Liver (tissue), 10 donors: ENCODE measurements at places on chromosomes 12 and 14.
A peak's percentile ranks its signal among the peaks of the same experiment; 100 is the strongest.

DNA sequence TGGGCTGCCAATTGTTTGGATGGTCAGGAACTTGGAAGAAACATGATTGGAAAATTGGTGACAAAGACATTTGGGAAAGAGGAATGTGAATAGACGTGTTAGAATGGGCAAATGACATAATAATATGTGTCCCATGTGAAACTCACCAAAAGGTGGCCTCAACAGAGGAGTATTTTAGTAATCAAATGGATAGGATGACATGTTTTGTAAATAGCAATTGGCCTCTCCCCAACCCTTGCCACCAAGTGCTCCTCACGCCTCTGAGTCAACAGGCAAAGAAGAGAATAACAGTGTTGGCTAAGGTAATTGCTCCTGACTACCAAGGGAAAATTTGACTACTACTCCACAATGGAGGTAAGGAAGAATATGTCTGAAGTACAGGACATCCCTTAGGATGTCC, 81.4 kb downstream of the ATXN7L3B start:
- DNase-seq: no peak

GRCh38 chr14:21840765-21841164, 167.1 kb upstream of the OR4E1 start:
- DNase-seq: no peak

DNA sequence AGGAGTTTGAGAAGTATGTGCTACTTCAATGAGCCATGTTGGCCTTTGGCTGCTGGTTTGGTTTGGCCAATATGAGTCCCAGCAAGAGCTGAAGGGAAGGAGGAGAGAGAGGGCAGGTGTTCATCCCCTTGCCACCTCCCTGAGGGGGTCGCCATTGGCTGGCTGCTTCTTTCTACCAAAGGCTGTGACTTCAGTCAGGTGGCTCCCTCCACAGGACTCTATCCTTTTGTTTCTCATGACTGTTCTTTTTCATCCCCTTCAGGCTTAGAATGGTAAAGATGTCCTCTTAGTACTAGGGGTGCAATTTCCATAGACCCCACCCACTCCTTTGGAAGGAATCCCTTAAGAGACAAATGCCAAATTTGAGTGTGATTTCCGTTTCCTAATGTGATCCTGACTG, 31.2 kb upstream of the OTOGL start:
- DNase-seq: no peak

- DNase-seq: no peak
Observed at GRCh38 chr14:90809530-90810312, 6.5 kb downstream of the TTC7B start.

- no peak for DNase-seq
Observed at GRCh38 chr14:92389598-92390158, 66.7 kb downstream of the SLC24A4 start.

DNA sequence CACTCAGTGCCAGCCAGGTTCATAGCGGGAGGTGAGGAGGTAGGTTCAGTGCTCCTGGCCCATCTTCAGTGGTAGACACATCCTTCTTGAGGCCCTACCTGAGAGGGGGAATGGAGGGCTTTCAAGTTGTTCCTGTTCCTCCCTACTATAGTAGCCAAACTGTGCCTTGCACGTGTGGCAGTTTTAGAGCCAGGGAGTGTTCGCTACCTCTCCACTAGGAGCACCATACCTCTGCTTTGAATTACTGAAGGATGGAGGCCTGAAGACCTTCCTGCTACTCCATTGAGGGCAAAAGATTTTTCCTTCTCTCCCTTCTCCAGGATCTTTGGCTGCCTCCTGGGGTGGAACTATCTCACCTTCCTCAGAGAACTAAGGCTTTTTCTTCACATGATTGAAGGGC, 5.9 kb upstream of the ALG10 start:
- DNase-seq: no peak

- peak; percentile 53 for DNase-seq
Observed at GRCh38 chr14:29927376-29928116, at the start of gene PRKD1. Gene PRKD1 (minus strand): TSS chr14:29927847.

GRCh38 chr12:2582631-2583030, 212.1 kb upstream of the FKBP4 start:
- DNase-seq: no peak

GRCh38 chr14:103867523-103867953, 20.2 kb upstream of the PPP1R13B start:
- DNase-seq: no peak

DNA sequence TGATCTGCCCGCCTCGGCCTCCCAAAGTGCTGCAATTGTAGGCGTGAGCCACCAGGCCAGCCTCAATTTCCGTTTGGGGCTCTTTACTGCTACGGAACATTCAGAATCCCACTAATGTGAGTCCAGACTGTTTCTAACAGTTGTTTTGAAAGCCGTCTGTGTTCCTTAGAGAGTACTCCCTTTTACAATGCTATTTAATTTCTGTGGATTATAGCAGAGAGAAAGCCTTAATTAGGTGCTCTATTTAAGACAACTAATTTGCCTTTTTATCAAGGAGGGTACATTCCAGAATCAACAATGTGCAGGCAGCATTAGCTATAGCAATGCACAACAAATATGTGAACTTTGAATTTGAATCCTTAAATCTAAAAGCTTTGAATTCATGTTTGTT, 2.8 kb upstream of the SAV1 start:
- DNase-seq: no peak

- no peak for DNase-seq
Observed at GRCh38 chr12:19904819-19905218, 463.5 kb upstream of the PDE3A start.

DNA sequence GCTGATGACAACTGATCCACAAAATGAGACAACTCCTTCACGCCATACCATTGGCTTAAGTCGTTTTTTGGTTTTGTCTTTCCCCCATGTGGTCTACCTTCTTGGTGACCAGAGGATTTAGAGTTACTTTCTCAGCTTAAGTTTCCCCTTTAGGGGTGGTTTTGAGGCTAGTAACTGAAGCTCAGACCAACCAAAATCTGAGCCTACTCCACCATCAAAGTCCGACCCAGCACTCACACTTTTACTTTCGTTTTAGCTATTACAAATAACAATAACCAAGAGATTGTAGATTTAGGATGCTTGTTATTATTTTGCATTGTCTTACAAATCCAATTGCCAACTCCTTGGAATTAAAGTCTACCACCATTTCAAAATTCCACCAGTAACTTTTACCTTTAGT, 130.6 kb upstream of the MDM1 start:
- no peak for DNase-seq

- DNase-seq: no peak
Observed at GRCh38 chr14:59428581-59429012, 36.6 kb downstream of the GPR135 start.

DNA sequence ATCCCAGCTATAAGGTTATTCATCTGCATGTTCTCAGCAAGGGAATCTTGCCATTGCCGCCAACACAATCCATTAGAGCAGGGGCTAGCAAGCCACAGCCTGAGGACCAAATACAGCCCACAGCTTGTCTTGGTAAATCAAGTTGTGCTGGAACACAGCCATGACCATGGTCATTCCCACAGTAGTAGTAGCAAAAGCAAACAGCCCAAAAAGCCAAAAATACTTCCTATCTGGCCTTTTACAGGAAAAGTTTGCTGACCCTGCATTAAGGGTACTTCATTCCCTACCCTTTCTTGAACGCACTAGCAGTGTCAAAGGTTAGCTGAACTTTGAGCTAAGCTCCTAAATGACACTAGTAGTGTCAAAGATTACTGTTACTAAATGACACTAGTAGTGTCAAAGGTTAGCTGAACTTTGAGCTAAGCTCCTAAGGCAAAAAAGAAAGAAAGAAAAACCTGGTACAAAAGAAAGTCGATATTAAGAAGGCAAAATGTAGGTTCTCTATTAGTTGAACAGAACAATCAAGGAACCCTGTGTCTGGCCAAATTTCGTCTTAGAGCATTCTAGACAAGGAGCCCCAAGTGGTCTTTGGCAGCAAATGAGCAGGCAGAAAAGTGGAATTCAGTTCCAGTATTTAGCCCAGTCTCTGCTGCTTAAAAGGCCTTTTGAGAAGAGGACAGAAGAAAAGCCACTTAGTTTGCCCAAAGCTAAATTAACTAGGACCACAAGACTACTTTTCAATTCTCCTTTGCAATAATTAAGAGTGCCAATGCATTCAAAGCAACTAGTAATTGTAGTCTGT, 67.7 kb downstream of the NT5DC3 start:
- DNase-seq: no peak

- no peak for DNase-seq
Observed at GRCh38 chr14:98819132-98819866, 452.7 kb downstream of the BCL11B start.

GRCh38 chr14:96268431-96269358, 12.7 kb downstream of the BDKRB1 start:
- DNase-seq: peak; percentile 33

DNA sequence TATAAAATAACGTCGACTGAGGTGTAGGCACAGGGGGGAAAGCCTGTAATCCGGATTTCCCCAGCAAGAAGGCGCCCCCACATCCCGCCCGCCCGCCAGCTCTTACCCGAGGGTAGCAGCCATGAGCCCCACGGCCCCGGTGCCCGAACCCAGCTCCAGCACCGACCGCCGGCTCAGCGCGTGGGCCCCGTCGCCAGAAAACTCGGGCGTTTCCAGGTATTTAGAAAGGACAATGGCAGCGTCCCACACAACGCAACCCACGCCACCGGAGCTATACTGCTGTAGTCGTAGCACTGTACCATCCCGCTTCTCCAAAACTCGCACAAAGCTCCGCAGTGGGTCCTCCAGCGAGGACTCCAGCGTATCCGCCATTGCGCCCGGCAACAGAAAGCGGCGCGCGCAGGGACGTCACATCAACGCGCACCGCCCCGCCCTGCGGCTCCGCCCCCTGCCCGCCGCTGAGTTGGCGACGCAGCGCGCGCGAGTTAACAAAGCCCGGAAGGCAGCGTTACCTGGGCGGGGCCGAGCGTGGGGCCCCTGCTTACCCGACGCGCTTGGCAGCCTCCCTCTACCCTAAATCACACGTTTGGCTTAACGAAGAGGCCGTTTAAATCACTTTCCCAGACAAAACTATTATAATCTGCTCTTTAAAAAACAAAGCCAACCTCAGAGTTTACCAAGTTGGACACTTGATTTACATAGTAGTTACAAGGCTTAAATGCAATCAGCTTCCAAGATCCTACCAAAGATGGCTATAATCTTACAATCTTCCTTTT, at the start of gene VCPKMT:
Gene VCPKMT, minus strand, starts transcription at position 392 of the 776 bp plus-strand sequence. Its CDS starts 20 bp downstream, at position 372.
- DNase-seq: peak; percentile 96

GRCh38 chr12:26692407-26692806, 140.6 kb downstream of the ITPR2 start:
- no peak for DNase-seq

GRCh38 chr14:103897075-103897947, 30.9 kb upstream of the TDRD9 start:
- DNase-seq: peak; percentile 52

DNA sequence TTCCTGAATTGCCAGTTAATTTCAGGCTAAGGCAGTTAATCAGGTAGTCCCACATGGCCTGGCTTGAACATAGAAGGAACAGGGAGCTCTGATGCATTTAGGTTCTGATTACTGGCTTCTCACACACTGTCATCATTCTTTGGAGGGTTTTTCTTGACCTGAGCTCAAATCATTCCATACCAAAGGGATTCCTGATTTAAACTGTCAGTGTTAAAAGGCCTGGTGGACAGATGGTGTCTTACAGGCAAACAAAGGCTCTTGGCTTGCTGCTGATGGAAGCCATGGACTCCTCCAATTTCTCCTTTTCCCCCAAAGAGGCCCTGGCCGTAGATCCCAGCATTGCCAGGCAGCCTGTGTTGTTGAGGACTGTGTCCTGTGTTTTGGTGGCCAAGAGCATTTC, 30.2 kb downstream of the CACNA1C start:
- DNase-seq: no peak

DNA sequence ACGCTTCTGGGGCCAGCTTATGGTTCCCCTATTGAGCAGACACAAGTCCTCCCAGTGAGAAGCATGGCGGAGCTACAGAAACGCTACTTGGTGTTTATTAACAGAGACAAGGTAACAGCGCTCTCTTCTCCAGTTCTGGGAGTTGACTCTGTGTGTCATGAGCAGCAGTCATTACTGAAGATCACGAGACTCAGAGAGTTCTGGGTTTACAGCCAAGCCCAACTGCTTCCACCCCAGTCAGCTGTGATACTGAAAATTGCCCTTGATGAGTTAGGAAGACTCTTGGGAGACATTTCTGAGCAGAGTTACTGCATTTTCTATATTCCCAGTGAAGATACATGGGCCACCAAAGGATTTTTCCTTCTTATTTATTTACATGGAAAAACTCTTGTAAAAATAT, 48.6 kb downstream of the CFAP251 start:
- DNase-seq: no peak

DNA sequence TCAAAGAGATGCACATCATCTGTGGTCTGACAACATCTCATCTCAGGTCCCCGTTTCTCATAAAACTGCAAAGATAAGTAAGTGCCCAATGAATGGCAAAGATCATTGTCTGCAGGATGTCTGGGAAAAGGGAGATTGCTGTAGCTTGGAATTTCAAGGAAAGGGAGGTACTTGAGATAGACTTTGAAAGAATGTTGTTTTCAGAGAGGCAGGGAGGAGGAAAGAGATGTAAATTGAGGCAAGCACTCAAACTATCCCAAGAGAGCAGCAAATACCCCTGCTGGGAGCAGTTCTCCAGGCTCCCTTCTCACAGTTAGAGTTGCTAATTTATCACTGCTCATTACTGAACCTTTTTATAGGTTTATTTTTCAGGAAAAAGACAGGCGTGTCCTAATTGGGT, 107.1 kb downstream of the MYRFL start:
- DNase-seq: no peak

- no peak for DNase-seq
Observed at GRCh38 chr14:72883961-72884360, 9.9 kb downstream of the DPF3 start.

- peak; percentile 47 for DNase-seq
Observed at GRCh38 chr14:95255487-95255886, 64.2 kb downstream of the CLMN start.

DNA sequence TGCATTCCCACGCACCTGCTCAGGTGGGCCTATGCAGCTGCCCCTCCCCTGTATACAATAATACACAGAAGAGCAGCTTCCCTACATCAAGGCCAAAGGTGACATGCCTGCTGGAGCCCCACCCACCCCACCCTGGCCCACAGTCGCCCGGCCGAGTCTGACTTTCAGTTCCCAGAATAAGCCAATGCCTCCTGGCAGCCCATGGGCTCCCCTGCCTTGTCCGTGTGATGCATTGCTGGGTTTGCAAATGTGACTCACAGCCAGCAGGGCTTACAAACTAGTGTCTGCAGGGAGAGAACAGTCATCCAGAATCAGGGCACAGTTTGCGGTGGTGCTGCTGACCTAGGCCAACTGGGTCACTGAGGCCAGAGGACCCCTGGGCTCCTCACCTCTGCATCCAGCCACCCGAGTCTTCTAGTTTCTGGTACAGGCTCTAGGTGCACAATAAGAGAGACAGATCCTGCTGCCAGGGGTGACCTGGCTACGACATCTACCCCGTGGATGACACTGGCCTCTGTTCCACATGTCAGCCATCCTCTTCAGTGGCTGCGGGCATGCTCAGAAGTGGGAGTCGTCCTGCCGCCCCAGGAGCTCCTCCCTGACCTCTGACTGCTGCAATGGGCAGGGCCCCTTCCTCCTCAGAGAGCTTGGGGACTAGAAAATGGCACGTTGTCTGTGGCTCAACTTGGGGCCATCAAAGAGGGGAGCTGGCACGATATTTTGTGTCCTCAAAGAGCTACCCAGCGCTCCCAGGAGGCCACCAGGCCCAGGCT, 84.5 kb downstream of the CHGA start:
- no peak for DNase-seq
